ENCODE measurements at places on chromosomes 2 and 18.
A peak's percentile ranks its signal among the peaks of the same experiment; 100 is the strongest.

DNA sequence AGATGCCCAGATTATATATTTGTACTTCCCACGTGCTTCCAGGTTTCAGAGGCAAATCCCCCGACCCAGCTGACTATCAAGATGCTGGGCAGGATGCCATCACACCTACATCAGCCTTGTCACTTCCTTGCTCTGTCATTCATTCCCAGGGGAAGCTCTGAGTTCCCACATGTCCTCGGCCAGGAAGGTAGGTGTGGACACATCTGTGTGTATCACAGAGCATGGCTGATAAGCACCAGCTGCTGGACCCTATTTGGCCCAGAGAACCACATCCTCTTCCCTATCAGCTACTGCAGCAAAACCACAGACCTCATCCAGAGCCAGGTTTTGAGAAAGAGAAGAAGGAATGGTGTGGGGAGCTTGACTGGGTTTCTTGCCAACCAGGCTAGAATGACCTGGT is 31.9 kb upstream of the ITGA6 start:
- no peak for DNase-seq

DNA sequence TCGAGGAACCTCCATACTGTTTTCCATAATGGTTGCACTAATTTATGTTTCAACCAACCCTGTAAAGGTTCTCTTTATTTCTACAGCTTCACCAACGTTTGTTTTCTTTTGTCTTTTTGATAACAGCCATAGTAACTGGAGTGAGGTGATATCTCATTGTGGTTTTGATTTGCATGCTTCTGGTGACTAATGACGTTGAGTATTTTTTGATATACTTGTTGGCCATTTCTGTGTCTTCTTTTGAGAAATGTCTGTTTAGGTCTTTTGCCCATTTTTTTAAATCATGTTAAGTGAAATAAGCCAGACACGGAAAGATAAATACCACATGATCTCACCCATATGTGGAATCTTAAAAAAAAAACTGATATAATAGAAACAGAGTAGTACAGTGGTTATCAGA is 74.8 kb upstream of the SMIM21 start:
- DNase-seq: peak; percentile 25

DNA sequence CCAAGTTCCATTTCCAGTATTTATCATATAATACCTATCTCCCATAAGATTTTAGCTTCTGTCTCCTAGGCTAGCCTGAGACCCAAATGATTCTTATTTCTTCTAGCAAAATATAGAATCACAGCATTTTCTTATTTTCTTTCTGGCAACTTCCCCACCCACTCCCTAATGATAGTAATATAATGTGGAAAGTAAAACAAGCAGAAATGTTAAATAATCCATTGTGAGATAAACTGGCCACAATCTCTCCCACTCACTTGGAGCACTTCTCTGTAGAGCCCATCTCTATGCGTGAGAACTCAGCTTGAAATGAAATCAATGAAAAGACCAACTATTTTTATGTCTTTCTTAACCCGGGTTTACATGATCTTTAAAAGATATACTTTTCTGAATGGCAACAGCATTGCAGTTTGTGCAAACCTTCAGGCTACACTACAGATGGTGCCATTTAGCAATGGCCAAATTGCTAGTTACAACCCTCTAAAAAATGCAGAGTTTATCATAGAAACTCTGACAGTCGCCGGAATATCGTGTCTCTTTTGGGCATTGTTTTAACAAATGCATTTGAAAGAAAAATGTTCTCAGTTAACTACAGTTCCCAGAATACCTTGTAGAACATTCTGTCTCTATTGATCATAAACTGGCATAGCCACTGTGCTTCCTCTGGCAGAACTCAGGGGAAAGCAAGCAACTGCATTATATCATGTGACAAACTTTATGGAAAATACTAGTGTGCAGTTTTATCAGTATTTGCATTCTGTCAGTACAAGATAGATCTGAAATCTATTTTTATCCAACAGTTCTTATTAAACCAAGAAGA is 1407.4 kb upstream of the ZEB2 start:
- peak; percentile 4 for DNase-seq

- DNase-seq: no peak
Measured at GRCh38 chr2:26466662-26467310, 11.1 kb downstream of the OTOF start.

DNA sequence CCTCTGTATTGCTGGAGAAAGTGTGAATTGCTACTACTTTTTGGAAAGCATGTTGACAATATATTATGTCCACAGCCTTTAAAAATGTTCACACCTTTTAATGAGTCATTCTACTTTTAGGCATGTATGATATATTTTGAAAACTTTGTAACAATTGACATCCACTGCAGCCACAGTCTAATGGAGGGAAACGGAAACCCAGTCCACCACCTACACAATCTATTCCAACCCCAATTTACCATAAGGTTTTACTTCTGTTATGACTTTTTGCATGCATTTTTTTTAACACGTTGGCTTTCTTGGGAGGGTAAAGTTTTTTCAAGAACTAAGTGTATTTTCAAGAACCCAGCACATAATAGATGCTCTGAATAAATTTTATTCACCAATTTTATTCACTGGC is 38.5 kb upstream of the ATP8B1 start:
- DNase-seq: no peak

DNA sequence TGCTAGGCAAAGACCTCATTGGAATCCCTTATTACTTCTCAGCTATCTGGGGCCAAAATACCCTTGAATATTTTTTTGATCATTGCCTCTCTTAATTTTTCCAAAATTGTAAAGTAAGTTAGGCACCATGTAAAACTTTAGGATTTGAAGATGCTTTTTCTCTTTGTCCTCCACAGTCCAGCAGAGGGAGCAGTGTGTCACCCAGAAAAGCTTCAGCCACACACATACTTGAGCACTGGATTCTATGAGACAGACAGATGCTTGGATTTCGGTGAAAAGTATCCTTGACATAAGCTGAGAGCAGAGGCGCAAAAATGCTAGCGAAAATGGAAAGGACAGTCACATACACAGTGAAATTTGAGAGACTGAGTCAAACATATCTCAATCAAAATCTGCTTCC is 74.7 kb upstream of the KCNJ3 start:
- DNase-seq: peak; percentile 35

- DNase-seq: no peak
Measured at GRCh38 chr2:187129306-187129705, 280.3 kb upstream of the ZSWIM2 start.

DNA sequence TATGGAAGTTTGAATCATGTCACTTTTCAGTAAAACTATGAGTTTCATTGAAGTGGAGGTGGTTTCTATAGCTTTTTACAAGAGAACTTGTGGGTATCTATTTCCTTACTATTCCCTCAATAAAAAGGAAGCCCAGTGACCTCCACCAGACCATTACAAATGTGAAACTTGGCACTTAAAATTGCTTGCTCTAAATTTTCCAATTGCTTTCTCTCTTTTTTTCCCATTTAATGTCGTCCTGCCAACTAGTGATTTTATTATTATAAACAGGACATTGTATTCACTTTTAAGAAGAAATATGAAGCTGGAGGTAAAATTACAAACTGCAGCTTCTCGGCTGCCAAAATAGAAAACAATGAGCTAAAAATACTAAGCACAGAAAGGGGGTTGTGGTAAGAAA is 208.2 kb upstream of the ALPP start:
- no peak for DNase-seq

DNA sequence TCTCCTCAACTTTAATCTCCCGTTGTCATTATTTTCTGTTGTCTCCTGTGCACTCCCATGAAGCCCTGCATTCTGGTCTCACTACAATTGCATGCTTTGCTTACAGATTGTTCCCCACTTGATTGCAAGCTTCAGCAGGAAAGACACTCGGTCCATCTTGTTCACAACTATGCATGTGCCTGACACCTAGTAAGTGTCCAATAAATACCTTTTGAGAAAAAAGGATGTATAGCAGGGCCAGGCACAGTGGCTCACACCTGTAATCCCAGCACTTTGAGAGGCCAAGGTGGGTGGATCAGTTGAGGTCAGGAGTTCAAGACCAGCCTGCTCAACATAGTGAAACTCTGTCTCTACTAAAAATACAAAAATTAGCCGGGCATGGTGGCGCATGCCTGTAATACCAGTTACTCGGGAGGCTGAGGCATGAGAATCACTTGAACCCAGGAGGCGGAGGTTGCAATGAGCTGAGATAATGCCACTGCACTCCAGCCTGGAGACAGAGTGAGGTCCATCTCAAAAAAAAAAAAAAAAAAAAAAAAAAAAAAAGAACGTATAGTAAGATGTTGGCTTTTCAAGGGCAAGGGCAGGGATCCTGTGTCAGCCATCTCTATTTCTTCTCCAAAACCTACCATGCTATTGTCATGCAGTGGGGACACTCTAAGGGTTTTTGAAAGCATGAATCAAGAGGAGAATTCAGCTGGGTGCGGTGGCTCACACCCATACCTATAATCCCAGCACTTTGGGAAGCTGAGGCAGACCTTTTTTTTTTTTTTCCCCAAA is 338.3 kb downstream of the MYCN start:
- no peak for DNase-seq

- peak; percentile 25 for DNase-seq
Measured at GRCh38 chr2:38797250-38797676, 19.3 kb downstream of the GEMIN6 start.

- no peak for DNase-seq
Measured at GRCh38 chr2:106159866-106160785, 34.0 kb downstream of the UXS1 start.

- peak; percentile 50 for DNase-seq
Measured at GRCh38 chr2:222797261-222797660, 63.6 kb upstream of the ACSL3 start.

DNA sequence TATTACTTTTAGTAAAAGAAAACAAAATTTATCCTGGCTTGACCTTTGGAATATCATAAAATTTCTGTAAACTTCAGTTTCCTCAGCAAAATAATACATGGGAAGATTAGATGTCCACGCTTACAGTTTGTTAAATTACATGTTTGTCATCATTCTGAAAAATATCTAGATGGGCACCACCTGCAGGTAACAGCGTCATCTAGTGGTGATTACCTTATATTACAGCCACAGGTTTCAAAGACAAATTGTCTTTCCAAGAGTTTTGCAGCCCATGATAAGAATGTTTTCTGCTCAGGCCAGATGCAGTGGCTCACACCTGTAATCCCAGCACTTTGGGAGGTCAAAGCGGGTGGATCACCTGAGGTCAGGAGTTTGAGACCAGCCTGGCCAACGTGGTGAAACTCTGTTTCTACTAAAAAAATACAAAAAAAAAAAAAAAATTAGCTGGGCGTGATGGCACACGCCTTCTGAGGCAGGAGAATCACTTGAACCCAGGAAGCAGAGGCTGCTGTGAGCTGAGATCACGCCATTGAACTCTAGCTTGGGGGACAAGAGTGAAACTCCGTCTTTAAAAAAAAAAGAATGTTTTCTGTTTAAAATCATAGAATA is 96.3 kb upstream of the RASGRP3 start:
- no peak for DNase-seq

GRCh38 chr2:219425238-219426067 is 7.3 kb downstream of the DES start:
- DNase-seq: no peak

- DNase-seq: no peak
Measured at GRCh38 chr2:155872396-155872795, 460.1 kb downstream of the NR4A2 start.

DNA sequence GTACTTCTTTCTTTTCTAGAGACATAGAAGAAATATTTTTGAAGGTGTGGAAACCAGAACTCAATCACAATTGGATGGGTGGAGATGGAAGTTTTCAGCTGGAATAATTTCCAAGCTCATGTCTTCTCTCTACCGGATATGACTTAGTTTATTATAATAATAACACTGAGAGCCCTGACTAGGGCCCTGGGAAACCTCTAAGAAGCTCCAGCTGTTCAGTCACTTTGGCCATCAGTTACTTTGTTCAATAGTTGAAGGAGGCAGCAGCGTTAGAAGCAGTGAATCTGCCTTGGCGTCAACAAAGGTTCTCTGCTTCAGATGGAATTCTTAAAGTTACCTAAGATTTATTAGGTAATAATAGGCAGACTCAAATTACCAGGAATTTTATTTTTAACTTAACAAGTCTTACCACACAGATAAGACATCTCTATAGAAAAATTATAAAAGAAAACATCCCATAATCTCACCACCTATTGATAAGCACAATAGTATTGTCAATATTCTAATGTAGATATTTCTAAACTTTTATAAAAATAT is 293.8 kb upstream of the CHAC2 start:
- DNase-seq: no peak

DNA sequence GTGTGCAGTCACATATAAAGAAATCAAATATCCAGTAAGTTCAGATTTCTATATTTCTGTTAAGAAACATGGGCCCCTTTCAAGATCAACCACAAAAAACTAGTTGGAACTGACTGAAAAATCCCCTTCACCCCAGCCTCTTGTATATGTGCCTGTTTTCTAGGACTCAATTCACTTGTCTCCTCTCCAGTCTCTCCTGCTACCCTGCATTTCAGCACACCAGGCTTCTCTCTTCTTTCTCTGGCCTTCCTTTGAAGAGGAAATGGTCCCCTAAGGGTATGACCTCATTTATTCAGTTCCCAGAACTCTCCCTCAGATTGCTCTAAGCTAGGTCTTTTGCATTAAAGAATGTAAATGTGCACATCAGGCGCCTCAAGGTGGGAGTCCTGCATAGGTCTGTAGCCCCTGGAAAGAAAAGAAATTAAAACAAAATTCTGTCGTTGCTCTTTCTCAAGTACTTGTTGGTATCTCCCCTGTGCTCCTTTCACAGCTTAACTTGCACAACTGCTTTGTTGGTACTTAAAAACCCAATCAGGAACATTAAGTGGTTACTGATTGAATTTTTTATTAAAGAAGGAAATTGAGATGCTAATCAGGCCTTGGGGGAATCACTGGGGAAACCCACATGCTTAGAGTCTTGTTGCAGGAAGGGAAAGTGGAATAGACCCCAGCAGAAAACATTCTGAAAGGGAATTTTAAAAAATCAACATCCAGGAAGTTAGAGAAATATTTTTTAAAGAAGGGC is 278.4 kb downstream of the AGPS start:
- no peak for DNase-seq

- DNase-seq: no peak
Measured at GRCh38 chr18:69626171-69626570, 225.5 kb downstream of the DOK6 start.

GRCh38 chr2:41042343-41042742 is 590.5 kb upstream of the SLC8A1 start:
- DNase-seq: peak; percentile 4

GRCh38 chr2:149355716-149356422 is 25.5 kb downstream of the LYPD6 start:
- DNase-seq: no peak

- DNase-seq: peak; percentile 76
Measured at GRCh38 chr2:36562973-36563532, 34.9 kb downstream of the FEZ2 start.

DNA sequence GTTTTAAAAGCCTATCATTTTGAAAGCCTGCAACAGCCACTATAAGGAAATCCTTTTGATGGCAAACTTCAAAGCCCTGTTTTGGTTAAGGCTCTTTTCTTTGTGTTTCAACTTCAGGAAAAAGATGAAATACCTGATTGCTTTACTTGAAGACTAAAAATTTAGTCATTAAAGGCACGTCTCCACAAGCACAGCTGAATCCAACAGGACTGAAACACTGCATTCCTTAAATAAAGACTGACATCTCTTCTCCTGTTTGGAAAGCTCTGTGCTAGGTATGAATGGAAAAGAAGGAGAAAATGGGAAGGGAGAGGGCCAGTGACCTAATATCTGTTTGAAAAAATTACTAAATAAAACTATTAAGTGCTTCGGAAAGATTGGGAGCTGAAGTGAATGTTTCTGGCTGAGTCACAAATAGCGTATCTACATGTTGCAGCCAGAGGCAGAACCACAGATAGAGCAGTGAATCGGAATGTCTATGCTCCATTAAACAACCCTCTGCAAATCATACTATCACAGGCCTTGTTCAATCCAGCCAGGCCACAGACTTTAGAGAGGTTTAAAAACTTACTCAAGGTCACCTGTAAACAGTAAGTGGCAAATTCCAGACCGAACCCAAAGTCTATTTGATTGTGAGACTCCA is 21.1 kb upstream of the RALBP1 start:
- DNase-seq: peak; percentile 48

All from iris pigment epithelial cell (primary cell).